ENCODE measurements at places on chromosomes 11 and 22.

- DNase-seq: no peak
Measured at GRCh38 chr11:70122490-70123198, 44.5 kb downstream of the ANO1 start.

DNA sequence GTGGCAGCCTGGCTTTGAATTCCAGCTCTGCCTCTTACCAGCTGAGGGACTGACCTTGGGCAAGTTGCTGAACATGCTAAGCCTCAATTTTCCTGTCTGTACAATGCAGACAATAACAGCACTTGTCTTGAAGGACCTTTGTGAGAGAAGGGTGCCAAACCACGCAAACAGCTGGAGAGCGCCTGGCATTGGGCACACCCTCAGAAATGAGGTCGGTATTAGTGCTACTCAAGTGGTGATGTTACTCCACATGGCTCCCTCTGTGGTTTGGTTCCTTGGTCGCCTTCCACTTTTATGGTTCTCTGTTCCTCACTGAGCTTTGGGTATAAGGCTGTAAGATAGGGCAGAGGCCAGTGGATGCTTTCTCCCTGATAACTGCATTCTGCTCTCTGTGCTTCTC is 8.2 kb downstream of the UBASH3B start:
- no peak for DNase-seq

DNA sequence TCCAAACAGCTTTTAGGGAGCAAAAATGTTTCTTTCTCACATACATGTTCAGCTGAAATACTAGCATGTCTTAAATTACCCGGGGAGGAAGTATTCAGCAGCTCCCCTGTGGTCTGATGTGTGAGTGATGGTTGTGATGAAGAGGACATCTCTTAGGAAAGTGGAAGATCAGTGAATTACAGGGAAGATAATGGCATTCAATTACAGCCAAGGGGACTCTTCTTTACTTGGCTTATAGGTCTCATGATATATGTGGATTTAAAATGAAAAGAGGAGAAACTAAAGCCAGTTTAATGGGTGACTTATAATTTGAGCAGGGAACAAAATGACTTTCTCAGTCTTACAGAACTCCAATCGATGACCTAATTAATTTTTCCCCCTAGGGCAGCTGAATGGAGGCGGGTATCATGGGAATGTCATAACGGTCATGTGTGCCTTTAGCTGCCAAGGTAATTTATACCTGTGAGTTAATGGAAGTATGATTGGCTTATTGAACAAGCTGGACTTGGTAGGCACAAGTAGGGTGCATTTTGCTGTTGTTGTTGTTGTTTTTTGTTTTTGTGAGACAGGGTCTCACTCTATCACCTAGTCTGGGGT is 198.8 kb downstream of the HIPK3 start:
- DNase-seq: no peak

DNA sequence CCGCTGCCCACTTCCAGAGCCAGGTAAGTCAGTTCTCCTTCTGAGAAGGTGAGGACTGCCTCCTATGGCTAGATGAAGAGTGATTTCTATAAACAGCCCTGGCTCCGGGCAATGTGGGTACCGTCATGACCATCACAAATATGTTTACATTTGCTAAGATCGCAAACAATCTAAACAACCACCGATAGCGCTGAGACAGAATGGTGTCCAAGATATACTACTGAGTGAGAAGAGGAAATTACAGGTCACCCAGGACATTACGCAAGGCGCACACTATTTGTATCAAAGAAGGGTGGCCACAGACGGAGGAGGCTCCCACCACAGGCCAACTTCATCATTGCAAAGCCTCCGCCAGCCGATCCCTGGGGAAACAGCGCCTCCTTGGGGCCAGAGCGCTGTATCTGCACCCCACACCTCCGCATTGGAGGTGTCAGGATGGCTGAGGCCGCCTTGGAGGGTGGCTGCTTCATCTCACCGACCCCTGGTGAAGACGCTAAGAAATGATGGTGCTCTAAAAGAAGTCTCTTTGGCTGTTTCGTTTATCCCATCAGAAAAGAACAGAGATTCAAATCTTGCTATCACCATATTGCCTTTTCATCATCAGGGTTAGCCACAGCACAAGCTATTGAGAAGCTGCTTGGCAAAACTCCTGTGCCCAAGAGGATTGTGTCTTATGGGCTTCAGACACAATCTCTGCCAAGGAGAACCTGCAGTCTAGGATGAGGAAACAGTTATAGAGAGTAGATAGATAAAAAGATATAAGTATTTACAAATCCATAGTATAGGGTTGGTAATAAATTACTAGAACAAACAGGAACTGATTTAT is 12.3 kb upstream of the ASRGL1 start:
- peak; percentile 33 for DNase-seq

GRCh38 chr22:43449205-43449830 is 37.5 kb downstream of the MPPED1 start:
- DNase-seq: no peak

- no peak for DNase-seq
Measured at GRCh38 chr11:117563556-117563955, 233.5 kb downstream of the DSCAML1 start.

DNA sequence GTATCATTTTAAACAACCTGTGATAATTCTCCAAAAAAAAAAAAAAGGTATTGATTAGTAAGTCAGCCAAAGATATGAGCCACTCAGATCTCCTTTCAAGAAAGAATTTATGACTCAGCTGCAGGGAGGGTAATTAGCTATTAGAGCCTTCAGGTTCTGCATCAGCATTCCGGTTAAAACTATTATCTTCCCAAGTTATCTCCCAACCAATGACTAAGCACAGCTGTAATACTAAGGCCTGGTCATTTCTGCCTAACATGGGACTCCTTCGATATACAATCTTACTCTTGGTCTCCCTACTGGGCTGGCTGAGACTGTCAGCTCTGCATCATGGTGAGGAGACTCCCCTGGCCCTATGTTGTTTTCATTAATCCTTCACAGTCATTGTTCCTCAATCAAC is 60.4 kb downstream of the SBF2 start:
- no peak for DNase-seq

DNA sequence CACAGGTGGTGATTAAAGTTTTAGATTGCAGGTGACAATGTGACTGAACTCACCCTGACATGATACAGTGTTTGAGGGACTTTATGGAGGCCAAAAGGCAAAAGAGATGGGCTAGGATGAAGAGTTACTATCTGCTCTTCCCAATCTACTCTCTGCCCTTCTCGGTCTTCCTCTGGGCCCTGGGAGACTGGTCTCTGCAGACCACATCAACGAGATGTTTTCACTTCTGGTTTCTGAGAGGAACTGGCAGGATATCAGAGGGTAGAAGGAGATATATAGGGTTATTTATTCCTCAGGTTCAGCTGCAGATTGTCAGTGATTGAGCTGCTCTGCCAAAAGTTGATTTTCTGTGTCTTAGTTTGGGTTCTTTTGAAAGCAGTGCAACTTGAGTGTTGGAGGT is 32.4 kb upstream of the CD44 start:
- no peak for DNase-seq

DNA sequence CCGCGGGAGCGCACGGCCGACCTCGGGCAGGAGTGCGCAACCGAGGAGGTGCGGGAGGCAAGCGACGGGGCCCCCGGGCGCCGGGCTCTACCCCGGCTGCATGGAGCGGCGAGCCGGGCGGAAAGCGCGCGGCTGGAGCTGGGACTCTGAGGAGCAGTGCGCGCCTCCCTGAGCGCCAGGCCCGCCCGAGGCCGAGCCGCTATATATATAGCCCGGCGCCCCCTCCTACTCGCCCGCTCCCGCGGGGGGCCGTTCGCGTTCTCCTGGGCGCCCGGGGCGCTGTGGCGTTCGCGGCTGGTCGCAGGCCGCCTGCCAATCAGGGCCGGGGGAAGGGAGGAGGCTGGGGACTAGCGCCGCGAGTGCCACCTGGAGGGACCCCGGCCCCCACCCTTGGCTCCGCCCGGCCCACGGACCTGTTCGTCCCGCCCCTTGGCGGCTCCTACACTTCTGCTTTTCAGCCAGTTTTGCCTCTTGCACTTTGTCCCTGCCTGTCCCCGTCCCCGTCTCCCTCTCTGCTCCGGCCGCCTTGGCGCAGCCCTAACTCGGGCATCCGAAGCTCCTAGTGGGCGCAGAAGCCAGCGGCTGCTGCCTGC is at the start of gene FGF4:
Gene FGF4, minus strand, starts transcription at position 179 of the 593 bp plus-strand sequence. CDS start 257 bp downstream, outside the sequence.
- DNase-seq: no peak

- DNase-seq: no peak
Measured at GRCh38 chr11:952406-953385, 27.0 kb downstream of the AP2A2 start.

DNA sequence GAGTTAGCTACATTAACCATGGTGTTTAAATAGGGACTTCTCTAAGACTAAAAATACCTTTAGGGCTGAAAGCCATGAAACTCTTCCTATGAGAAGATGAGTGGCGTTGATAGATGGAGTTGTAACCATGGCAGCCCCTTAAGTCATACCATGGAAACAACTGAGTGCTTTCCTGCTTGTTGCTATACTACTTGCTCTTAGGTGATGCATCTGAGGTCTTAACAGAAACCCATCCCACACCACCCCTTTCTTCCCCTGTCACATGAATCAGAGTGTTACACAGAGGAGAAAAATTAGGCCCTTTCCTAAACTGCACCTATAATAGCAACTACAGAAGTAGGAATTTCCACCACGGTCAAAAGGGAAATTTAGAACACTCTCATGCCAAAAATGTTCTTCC is 64.3 kb upstream of the ZC3H12C start:
- DNase-seq: no peak

DNA sequence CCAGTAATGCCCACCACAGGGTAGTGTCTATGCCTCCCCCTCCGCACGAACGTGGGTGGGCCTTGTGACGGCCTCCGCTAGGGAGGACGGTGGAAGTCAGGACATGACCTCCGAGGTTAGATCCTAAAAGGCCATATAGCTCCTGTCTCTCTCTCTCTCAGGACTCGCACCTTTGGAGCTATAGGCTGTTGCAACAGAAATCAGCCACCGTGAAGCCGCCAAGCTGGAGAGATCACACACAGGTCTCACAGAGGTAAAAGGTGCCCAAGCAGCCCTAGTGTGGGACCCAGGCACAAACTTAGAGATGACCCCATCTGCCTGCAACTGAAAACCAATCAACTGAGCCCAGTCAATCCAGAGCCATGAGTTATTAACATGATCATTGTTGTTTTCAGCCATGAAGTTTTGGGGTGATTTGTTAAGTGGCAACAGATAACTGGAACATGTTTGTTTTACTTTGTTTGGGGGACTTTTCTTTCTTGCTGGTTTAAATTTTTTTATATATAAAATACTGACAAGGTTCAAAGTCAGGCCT is 7.4 kb upstream of the NAP1L4 start:
- DNase-seq: no peak

GRCh38 chr11:2869134-2869526 is 16.4 kb downstream of the CDKN1C start:
- no peak for DNase-seq

GRCh38 chr11:10305964-10306918 is 1.4 kb downstream of the ADM start:
- no peak for DNase-seq

DNA sequence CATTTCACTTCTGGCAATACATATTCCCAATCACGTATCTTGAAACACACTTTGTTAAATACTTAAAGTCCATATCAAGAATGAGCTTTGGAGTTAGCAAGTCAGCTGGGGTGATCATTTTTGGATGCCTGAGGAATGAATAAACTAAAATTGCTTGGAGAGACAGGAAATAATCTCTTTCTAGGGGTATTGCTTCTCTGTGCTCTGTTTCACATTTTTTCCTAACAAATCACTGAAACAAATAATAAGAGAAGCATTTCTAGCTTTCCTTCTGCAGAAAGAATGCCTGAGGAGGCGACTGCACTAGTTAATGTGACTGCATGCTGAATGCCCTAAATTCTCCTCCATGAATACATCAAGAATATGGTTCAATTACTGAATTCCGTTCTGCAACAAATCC is 541.4 kb upstream of the CCDC90B start:
- DNase-seq: no peak

DNA sequence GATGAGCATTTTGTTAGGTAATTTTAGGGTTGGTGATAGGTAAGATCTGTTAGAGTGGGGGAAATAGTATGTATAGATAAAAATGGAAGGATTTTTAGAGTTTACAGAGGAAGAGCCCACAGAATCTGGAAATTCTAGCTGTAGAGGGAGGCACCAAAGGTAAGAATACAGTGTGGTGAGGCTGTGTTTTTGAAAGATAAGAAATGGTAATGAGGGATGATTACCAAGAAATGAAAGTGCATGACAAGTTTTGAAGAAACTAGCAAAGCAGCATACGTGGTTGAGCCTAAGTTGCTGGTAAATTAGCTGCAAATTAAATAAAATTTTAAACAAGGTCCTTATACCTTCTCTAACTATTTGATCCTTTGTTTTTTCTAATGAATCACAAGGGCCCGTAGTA is 14.6 kb upstream of the RASSF10 start:
- no peak for DNase-seq

DNA sequence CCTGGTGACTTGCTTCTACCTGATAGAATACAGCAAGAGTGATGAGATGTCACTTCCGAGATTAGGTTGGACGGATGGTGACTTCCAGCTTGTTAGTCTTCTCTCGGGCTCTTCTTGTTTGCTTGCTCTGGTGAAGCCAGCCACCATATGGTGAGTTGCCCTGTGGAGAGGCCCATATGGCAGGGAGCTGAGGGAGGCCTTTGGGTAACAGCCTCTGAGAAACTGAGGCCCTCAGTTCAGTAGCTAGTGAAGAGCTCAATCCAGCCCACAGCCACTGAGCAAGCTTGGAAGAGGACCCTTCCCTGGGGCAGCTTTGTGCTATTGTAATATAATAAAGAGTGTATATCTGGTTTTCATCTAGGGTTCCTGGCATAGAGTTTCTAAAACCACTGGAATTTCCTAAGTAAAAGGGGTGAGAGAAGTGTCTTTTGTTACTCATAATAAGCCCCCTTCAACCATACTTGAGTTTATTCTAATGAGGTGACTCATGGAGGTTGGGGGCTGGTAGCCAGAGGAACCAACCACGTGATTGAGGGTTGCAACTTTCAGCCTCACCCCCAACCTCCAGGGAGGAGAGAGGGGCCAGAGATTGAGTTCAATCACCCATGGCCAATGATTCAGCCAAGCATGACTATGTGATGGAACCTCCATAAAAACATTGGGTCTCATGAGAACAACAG is 8.0 kb upstream of the TPCN2 start:
- no peak for DNase-seq

DNA sequence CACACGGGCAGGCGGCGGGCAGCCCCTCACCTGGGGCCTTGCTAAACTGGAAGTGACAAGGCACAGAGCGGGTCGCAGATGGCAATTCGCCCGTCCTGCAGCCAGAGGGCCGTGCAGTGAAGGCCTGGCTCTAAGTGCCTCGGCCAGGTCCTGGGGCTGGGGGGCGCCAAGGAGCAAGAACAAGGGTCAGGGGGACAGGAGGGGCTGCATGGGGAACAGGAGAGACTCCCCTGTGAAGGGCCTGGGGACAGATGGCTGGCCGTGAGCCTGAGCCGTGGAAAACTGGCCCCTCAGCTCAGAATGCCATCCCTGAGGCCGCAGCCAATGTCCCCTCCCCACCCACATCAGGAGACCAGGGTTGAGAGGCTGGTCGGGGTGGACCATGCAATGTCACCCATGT is 60.0 kb downstream of the RTL6 start:
- DNase-seq: no peak
